LoVo (cell line): ENCODE measurements at places on chromosomes 13 and 19.

GRCh38 chr13:46475541-46475991 is 77.4 kb upstream of the LRCH1 start:
- no peak for DNase-seq

DNA sequence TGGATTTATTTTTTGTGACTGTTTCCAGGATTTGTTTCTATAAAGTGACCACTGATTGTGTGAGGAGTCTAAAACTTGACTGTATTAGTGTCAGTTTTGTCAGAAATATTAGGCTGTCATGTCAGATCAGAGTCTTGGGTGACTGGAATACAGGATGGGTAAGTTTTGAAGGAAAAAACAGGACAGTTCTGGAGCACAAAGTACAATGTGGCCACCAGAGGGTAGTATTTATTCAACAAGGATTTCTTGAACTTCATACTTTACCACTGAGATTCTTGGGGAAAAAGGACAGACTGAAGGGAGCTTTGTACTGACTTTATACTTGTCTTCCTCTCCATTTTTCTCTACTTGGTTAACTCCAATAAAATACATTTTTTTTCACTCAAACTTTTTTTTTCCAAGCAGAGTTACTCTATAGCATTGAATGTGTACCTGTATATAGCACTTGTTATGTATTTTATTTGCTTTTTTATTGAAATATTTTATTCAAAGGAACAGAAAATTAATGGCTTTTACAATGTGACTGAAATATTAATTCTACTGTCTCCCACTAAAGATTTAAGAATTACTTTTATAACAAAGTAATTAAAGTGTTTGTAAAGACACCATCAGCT is 51.1 kb downstream of the LMO7 start:
- DNase-seq, result peak; percentile 62

- no peak for DNase-seq
These were observed 236 bp upstream of the TINCR start for GRCh38 chr19:5567970-5568407.

DNA sequence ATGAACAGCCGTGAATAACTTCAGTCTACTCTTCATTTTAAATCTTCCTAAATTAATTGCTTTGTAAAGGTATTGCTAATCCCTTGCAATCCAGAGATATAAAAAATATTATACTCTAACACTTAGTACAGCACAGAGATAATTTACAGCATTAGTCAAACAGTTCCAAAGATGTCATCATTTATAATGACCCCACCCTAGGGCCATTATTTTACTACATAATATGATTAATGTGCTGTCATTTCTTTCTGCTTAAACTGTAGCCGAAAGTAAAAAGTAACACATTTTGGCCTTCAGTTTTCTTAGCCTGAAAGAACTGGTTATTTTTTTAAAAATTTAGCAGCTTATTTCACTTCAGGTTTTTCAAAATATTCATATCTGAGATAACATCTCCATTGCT is 256.3 kb upstream of the RFC3 start:
- no peak for DNase-seq

DNA sequence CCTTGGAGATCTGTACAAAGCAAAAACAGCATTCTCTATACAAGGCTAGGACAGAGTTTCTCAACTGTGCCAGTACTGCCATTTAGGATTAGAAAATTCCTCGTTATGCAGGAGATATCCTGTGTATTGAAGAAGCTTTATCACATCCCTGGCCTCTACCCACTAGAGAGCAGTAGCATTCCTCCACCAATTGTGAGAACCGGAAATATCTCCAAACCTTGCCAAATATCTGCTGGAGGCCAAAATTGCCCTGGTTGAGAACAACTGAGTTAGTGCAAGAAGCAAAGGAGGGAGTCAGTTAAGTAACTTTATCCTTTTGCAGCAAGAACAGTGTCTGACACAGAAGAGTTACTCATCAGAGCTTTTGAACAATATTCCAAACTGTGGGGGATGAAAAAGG is 16.2 kb upstream of the FREM2 start:
- DNase-seq, result no peak

DNA sequence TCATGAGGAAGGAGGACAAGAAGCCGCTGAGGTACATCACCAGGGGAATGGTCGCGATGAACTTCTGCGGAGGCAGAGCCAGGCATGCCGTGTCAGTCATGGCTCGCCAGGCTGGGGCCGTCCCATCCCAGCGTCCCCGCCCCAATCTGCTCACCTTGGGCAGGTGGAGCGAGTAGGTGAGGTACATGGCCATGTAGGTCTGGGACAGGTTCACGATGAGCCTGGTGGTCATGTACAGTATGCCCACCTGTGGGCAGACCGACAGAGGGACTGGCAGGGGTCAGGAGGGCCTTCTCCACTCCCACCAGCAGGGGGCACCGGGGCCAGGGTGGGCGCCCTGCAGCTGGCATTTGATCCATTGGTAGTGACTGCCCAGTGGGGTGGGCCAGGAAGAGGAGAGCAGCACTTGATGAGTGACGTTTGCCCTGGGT is 8.3 kb downstream of the TEKTIP1 start:
- DNase-seq, result no peak
